Gastroesophageal sphincter (tissue), 4 donors: ENCODE measurements at places on chromosomes 7 and 10.

DNA sequence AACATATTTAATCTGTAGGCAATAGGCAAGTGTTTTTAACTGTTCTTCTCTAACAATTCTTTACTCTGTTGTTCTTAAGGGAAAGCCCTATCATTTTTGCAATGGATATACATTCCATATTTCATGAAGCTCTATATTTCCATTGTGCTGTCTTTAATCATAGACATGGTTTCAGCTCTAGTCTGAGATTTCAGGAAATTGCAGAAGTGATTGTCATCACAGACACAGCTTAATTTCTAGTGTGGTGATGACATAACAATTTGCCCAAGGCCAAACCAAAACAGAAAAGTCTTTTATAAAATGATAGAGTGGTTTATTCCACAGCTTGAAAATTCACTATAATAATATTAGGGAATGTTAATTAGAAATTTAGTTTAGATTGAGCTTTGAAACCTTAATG, 494.1 kb upstream of the SEMA3A start:
- no peak for ATAC-seq

GRCh38 chr10:125450218-125450617, 232.7 kb downstream of the TEX36 start:
- ATAC-seq: no peak

- no peak for ATAC-seq
Observed at GRCh38 chr7:55532150-55532917, 40.0 kb downstream of the VOPP1 start.

GRCh38 chr7:27134392-27134791, 3.8 kb upstream of the HOXA4 start:
- ATAC-seq: peak; percentile 16

- ATAC-seq: no peak
Observed at GRCh38 chr7:71843676-71844075, 568.5 kb downstream of the CALN1 start.

DNA sequence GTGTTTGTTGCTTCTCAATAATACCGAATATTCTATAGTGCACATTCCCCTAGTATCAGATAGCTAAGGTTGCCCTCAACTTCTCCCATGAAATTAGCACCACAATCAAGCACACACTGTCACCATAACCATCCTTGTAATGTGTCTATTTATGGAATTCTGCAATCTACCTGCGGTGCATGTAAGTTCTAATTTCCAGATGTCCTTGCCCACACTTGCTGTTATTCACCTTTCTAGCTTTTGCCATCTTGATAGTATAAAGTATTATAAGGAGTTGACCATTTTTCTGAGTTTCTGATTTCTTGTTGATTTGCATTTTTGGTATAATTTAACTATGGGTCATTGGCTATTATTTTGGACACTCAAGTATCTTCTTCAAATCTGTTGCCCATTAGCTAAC, 490.1 kb upstream of the GALNT17 start:
- no peak for ATAC-seq

DNA sequence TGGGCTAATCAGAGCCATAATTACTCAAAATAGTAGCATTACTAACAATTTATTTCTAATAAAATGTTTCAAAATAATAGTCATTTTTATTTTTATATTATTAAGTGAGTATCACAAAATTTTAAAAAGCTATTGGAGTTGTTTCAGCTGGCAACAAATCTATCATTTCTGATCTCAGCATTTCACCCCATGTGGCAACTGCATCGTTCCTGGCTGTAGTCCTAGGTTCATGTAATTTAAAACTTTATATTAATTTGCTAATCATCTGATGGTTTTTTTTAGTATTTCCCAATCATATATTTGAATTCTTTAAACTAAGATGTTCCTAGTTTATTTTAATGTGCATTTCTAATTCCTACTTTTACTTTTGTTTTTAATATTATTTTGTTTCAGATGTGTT, 293.0 kb upstream of the AKR1E2 start:
- no peak for ATAC-seq
